ENCODE measurements at places on chromosomes 4 and X. TPM values are rescaled to one million over a fixed set of nuclear protein-coding genes. Genes with fewer than 3 reads are reported as not detected.

Gene SRPX2
- total RNA-seq = not detected

Gene PABPC1L2A
- not detected for total RNA-seq

Gene SPACA5
- 0.32 TPM for total RNA-seq

Gene RPA4
- 0.83 TPM for total RNA-seq

Gene STK32B
- total RNA-seq = not detected

Gene RGN
- not detected for total RNA-seq

Gene GPR119
- not detected for total RNA-seq

Gene CRMP1
- total RNA-seq = 0.12 TPM

Gene ZNF81
- total RNA-seq = 8.6 TPM

Gene HS6ST2
- total RNA-seq = not detected

Gene RAB41
- total RNA-seq = not detected

Gene ACOX3
- 15.4 TPM for total RNA-seq

Gene SLC26A1
- 0.48 TPM for total RNA-seq

Gene NHSL2
- 1.00 TPM for total RNA-seq

Gene TCEAL8
- 48.1 TPM for total RNA-seq

Gene ARHGAP24
- not detected for total RNA-seq

Gene ZAR1
- total RNA-seq = not detected

Gene CXCL3
- not detected for total RNA-seq

Gene PLP1
- total RNA-seq = not detected

Gene KLB
- not detected for total RNA-seq

Gene GPR50
- not detected for total RNA-seq

Gene HMX1
- not detected for total RNA-seq

Gene SHROOM4
- not detected for total RNA-seq

Gene BBS12
- total RNA-seq = 1.7 TPM

Gene ANXA10
- total RNA-seq = not detected

Gene SGCB
- total RNA-seq = 14.2 TPM

Gene TMA16
- total RNA-seq = 31.2 TPM

Gene TMEM150C
- not detected for total RNA-seq

Gene FGG
- not detected for total RNA-seq

Gene NEUROG2
- not detected for total RNA-seq

Gene IL2RG
- total RNA-seq = 447 TPM

Gene PHKA2
- 27.8 TPM for total RNA-seq

Gene CXCL8
- 0.19 TPM for total RNA-seq

All from activated CD4-positive, alpha-beta T cell treated with anti-CD3 and anti-CD28 coated beads, Interleukin-2, amount 10 ng/mL, durations not matched to agents 7 days and 5 days (primary cell).